ENCODE measurements at places on chromosomes 3 and 15. TPM values are rescaled to one million over a fixed set of nuclear protein-coding genes. Genes with fewer than 3 reads are reported as not detected.

RHOV gene
- not detected for total RNA-seq

RAD54L2 gene
- total RNA-seq: 17.2 TPM

- no peak for DNase-seq
Measured at GRCh38 chr3:130686833-130687232, 59.8 kb downstream of the PIK3R4 start.

GRCh38 chr15:84079885-84080777 is 155.4 kb upstream of the GOLGA6L4 start:
- DNase-seq: peak; percentile 17

MESP1 gene
- total RNA-seq: 1.3 TPM

- DNase-seq: no peak
Measured at GRCh38 chr3:108110934-108111333, 20.1 kb upstream of the CD47 start.

SNTN gene
- total RNA-seq: not detected

CLDN1 gene
- total RNA-seq: 2.6 TPM

DNA sequence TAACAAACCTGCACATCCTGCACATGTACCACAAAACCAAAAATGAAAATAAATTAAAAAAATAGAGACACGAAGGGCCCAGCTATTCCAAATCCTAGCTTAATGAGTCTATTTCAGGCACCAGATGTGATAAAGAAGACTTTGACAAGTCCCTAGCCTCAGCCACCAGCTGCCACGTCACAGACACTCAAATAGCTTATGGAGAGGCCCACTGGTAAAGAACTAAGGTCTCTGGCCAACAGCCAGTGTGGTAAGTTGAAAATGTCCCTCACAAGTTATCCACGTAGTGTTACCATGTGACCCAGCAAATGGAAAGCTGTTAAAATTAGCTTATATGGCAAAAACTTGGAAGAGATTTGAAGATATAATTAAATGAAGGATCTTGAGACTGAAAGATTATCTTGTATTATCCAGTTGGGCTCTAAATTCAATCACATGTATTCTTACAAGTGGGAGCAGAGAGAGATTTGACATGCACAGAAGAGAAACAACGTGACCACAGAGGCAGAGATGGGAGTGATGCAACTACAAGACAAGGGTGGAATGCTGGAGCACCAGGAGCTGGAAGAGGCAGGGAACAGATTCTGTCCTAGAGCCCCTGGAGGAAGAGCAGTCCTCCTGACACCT is 10.9 kb downstream of the ACSBG1 start:
- peak; percentile 48 for DNase-seq

DNA sequence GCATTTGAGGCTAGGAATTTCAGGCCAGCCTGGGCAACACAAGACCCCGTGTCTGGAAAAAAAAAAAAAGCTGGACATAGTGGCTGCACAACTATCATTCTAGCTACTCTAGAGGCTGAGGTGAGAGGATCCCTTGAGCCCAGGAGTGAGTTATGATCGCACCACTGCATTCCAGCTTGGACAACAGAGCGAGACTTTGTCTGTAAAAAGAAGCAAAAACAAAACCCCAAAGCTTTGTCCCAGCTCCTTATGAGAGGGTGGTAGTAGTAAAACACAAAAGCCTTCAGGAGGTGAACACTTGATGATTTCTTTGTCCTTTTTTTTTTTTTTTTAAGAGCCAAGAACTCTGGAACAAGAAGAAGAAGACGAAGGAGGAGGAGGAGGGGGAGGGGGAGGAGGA is 1.1 kb upstream of the CD200 start:
- DNase-seq: no peak

GP5 gene
- 0.17 TPM for total RNA-seq

SPESP1 gene
- total RNA-seq: 4.6 TPM

DNA sequence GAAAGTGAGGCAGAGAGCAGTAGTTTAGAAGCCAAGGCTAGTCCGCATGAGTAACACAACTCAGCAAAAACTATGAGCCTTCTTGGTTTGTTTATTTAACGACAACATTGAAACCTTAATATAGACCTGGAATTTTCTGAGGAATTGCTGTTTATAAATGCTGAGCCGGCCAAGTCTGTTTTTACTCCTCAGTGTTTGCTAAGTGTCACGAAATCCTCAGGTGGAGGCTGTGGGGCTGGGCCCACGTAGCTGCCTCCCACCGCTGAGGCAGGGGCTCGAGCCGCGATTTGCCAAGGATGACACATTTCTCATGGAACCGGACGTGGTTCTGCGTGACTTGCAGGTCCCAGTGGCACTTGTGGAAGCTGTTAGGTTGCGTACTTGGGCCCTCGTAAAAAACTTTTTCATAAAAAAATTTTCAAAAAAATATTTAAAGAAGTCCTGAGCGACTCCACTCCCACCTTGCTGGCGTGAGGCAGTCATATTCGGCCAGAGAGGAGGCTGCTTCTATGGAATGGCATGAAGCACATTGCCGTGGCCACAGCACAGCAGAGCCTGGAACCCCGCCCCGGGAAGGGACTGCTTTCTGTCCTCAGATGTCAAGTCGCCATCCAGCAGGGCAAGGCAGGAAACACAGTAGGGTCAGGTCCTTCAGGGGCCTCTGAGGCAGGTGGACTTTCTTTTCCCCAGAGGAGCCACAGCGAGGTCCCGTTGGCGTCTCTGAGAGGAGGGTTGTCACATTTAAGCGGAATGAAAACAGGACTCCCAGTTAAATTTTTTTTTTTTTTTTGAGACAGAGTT is 64.8 kb upstream of the PCSK6 start:
- peak; percentile 6 for DNase-seq

GRCh38 chr3:152245498-152246170 is 23.1 kb upstream of the MBNL1 start:
- DNase-seq: no peak

KNL1 gene
- 5.0 TPM for total RNA-seq

DNA sequence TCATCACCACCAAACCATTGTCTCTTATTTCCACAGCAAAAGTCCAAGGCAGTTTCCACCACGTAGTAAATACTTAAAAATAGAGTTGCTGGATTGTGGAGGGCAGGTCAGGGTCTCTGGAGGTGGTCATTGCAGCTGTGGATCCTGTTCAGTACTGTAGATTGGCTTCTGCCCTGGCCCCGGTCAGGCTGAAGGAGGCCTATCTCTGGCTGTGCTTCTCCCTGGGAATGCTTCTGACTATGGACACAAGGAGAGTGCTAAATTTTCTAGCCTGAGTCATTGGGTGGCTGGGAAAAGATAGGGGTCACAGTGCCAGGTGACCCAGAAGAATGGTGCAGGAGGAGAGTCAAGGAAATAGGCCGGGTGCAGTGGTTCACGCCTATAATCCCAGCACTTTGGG is 26.3 kb upstream of the GMPPB start:
- DNase-seq: peak; percentile 48

- no peak for DNase-seq
Measured at GRCh38 chr3:21722301-21722700, 28.7 kb downstream of the ZNF385D start.
